Breast epithelium (tissue), 4 donors: ENCODE measurements at places on chromosomes 16 and 17. TPM values are rescaled to one million over a fixed set of nuclear protein-coding genes. Genes with fewer than 3 reads are reported as not detected.

RRAD gene
- total RNA-seq: 11.1 TPM

DHRS7C gene
- not detected for total RNA-seq

GNAO1 gene
- 0.96 TPM for total RNA-seq

PRAC2 gene
- not detected for total RNA-seq

SLC26A11 gene
- 19.0 TPM for total RNA-seq

BEAN1 gene
- total RNA-seq: 0.16 TPM

GLIS2 gene
- 0.96 TPM for total RNA-seq

LGALS9 gene
- total RNA-seq: 17.4 TPM

PRSS36 gene
- total RNA-seq: 8.3 TPM

KCNJ12 gene
- 0.73 TPM for total RNA-seq

FOXF1 gene
- 0.15 TPM for total RNA-seq

TAT gene
- total RNA-seq: 5.1 TPM

CD300H gene
- total RNA-seq: 1.5 TPM

RETREG3 gene
- total RNA-seq: 58.7 TPM

CCL4L2 gene
- total RNA-seq: 0.33 TPM

TTLL6 gene
- under 0.01 TPM for total RNA-seq

CSF3 gene
- 0.32 TPM for total RNA-seq

MYO15B gene
- 65.3 TPM for total RNA-seq

RTN4RL1 gene
- total RNA-seq: 14.1 TPM
